ENCODE measurements at places on chromosomes 5 and 9. TPM values are rescaled to one million over a fixed set of nuclear protein-coding genes. Genes with fewer than 3 reads are reported as not detected.

Gene BARHL1
- total RNA-seq = not detected

Gene NPR2
- 21.4 TPM for total RNA-seq

Gene HK3
- not detected for total RNA-seq

Gene PCDHGB6
- 3.8 TPM for total RNA-seq

GRCh38 chr9:97411440-97411788, 482 bp upstream of the TDRD7 start:
- DNase-seq = no peak

DNA sequence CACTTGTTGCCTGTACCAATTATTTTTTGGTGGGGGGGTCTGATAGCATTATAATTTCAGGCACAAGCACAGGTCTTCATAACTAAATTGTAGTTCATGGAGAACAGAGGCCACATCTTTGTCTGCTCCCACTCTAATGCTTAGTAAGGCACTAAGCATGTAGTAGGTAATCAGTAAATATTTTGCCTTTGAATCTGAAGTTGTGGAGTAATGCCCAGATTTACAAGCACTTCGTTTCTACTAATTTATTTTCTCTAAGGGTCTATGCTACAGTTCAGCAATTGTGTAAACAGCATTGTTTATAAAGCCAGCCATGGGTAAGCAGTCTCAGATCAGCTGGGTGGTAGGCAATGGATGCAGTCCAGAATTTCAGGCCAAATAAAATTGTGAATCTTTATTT, 78.6 kb downstream of the GRIA1 start:
- no peak for DNase-seq

Gene DPM2
- total RNA-seq = 19.9 TPM

- no peak for DNase-seq
These were observed 80.9 kb downstream of the MARCHF3 start for GRCh38 chr5:126949475-126949874.

DNA sequence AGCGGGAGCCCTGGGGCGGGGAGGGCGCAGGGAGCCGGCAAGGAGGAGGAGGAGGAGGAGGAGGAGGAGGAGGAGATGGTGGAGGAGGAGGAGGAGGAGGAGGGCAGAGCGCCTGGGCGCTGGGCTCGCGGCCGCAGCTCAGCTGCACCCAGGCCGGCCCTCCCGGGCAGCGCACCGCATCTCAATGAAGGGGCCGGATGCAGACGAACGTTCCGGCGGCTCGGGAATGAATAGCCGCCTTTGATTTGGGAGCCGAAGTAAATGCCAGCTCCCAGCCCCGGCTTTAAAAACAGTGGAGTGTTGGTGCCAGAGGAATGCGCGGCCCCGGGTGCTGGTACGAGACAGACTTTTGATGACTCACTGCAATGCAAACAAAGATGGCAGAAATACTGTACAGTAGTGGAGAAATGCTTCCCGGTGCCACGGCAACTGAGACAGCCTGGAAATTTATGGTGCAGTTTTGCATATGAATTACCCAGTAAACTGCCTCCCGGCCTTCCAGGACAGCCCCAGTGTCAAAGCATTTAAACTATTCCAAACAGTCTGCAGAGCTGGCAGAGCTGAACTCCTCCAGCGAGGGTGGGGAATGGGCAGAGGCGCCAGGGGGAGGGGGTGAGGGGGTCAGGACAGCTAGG, 43.1 kb downstream of the NACC2 start:
- DNase-seq = peak; percentile 92

Gene LCN10
- not detected for total RNA-seq

Gene ADAMTS19
- total RNA-seq = not detected
